K562 (cell line): ENCODE measurements at places on chromosomes 3 and 15. TPM values are rescaled to one million over a fixed set of nuclear protein-coding genes. Genes with fewer than 3 reads are reported as not detected.

DNA sequence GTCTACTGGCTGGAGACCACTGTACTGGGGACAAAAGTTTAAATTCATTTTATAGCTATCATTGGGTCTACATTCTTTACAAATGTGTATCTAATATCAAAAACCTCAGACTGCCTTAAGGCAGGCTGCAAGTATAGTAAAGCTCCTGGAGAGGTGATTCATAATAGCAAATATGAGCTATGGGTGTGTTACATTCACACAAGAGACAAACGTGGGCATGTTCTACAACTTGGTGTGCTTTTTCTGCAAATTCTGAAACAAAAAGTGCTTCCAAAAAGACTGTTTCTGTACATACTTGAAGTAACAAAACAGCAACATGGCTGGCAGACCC, 1101.4 kb downstream of the ROBO1 start:
- no peaks in the 10 kb centered on the region for H3K27me3 ChIP-seq
- H3K36me3 ChIP-seq: no peaks in the 10 kb centered on the region
- no peak overlapping the region for H3K4me3 ChIP-seq
- DNase-seq: no peak
- H3K4me1 ChIP-seq: no peaks in the 10 kb centered on the region
- H3K27ac ChIP-seq: no peak overlapping the region

GRCh38 chr3:25558121-25558520, 106.6 kb downstream of the TOP2B start:
- no peaks in the 10 kb centered on the region for H3K36me3 ChIP-seq
- peaks cover 5% of the 10 kb centered on the region; the same call in 2 of the 3 replicates for H3K27me3 ChIP-seq
- H3K27ac ChIP-seq: no peak overlapping the region
- DNase-seq: no peak
- no peaks in the 10 kb centered on the region for H3K4me1 ChIP-seq
- no peak overlapping the region for H3K4me3 ChIP-seq

DNA sequence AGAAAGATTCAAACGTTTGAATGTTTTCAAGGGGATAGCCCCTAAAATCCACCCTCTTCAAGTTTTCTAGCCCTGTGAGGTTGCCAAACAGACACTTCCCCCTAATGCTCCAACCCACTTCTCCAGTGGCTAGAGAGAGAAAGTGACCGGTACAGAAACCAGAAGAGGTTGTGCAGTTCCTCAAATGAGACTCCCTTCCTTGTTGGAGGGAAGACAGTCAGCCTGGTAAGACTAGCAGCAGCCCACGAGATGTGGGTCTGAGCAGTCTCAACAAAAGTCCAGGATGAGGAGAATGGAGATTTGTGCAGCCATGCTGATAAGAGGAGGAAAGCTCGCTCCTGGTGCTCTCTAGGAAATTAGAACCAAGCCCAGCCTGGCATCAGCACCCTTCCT, 222.8 kb upstream of the TPRG1 start:
- no peak overlapping the region for H3K27ac ChIP-seq
- no peak for DNase-seq
- H3K27me3 ChIP-seq: no peaks in the 10 kb centered on the region
- H3K36me3 ChIP-seq: no peaks in the 10 kb centered on the region

GRCh38 chr15:40543631-40544294, 21.1 kb downstream of the CCDC32 start:
- no peak overlapping the region for H3K27ac ChIP-seq
- no peak overlapping the region for H3K4me3 ChIP-seq
- H3K4me1 ChIP-seq: peaks cover 3% of the 10 kb centered on the region; the same call in 1 of the 2 replicates
- peaks cover 16% of the 10 kb centered on the region; the same call in 1 of the 3 replicates for H3K36me3 ChIP-seq
- DNase-seq: no peak

DNA sequence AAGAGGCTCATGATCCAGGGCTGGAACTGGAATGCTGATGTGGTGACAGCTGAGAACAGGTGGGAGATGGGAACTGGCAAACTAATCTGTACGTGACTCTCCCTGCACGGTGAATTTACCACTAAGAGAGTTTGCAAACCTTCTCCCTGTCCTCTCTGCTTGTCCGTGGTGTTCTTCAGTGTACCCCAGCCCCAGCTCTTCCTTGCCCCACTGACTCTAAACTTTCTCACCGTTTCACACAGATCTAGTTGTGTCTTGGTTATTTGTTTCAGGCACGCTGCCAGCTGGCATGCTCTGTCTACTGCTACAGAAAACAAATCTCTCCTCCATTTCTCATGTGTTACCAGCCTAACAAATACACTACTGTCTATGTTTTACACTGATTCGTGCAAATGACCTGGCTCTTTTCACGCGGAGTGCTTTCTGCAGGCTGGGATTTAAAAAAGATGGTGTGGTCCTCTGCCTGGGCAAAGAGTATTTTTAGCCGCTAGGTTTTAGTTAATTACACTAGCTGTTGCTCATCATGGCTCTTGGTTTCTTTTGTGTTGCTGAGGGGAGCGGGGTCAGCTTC, 192.7 kb upstream of the LRIG1 start:
- no peak overlapping the region for H3K27ac ChIP-seq
- no peaks in the 10 kb centered on the region for H3K4me1 ChIP-seq
- H3K36me3 ChIP-seq: no peaks in the 10 kb centered on the region

- DNase-seq: no peak
- H3K36me3 ChIP-seq: peaks cover 9% of the 10 kb centered on the region; the same call in 2 of the 3 replicates
- H3K27me3 ChIP-seq: no peaks in the 10 kb centered on the region
- no peaks in the 10 kb centered on the region for H3K4me1 ChIP-seq
- no peak overlapping the region for H3K27ac ChIP-seq
- H3K4me3 ChIP-seq: no peak overlapping the region
Observed at GRCh38 chr15:78049691-78050440, 27.6 kb downstream of the TBC1D2B start.

GRCh38 chr3:49164983-49165720, 979 bp downstream of the CCDC71 start:
- no peak for DNase-seq
- peaks cover 32% of the 10 kb centered on the region; the same call in 2 of the 3 replicates for H3K36me3 ChIP-seq
- H3K27me3 ChIP-seq: no peaks in the 10 kb centered on the region
- H3K4me3 ChIP-seq: peak overlapping the region; percentile 82

GRCh38 chr3:46907960-46908293, 30.4 kb downstream of the PTH1R start:
- DNase-seq: no peak
- no peaks in the 10 kb centered on the region for H3K36me3 ChIP-seq
- peaks cover 36% of the 10 kb centered on the region for H3K4me1 ChIP-seq
- no peak overlapping the region for H3K4me3 ChIP-seq
- peaks cover 14% of the 10 kb centered on the region; the same call in 1 of the 2 replicates for H3K27me3 ChIP-seq

GOLGA6D gene
- total RNA-seq: not detected in 2 replicates

KLHL40 gene
- not detected in 2 replicates for total RNA-seq

RPL14 gene
- total RNA-seq: 4,499 and 4,649 TPM in 2 replicates

IL5RA gene
- not detected in 2 replicates for total RNA-seq

DAPK2 gene
- 3.3 and 3.9 TPM in 2 replicates for total RNA-seq

RASGRP1 gene
- total RNA-seq: 0.31 and 0.51 TPM in 2 replicates

GOLGA8S gene
- not detected in 2 replicates for total RNA-seq

FSIP1 gene
- total RNA-seq: 0.13 and 0.29 TPM in 2 replicates
